CD8-positive, alpha-beta T cell (primary cell): ENCODE measurements at places on chromosomes 2 and 18. TPM values are rescaled to one million over a fixed set of nuclear protein-coding genes. Genes with fewer than 3 reads are reported as not detected.

The TMEM37 gene
- total RNA-seq = not detected

The GEN1 gene
- 7.3 TPM for total RNA-seq

The ALKAL2 gene
- total RNA-seq = 0.22 TPM

The TSGA10 gene
- 14.4 TPM for total RNA-seq

The RBM44 gene
- total RNA-seq = 1.0 TPM

The COL4A3 gene
- 0.47 TPM for total RNA-seq

The C1D gene
- total RNA-seq = 32.7 TPM

The TYMS gene
- 2.9 TPM for total RNA-seq

The AGXT gene
- not detected for total RNA-seq

The VWC2L gene
- not detected for total RNA-seq

The SNORC gene
- 0.16 TPM for total RNA-seq

The CACNB4 gene
- 0.17 TPM for total RNA-seq

The ARHGAP28 gene
- total RNA-seq = not detected

The ACMSD gene
- not detected for total RNA-seq

The GALNT1 gene
- 28.2 TPM for total RNA-seq
